ENCODE measurements at places on chromosomes 5 and 9.

DNA sequence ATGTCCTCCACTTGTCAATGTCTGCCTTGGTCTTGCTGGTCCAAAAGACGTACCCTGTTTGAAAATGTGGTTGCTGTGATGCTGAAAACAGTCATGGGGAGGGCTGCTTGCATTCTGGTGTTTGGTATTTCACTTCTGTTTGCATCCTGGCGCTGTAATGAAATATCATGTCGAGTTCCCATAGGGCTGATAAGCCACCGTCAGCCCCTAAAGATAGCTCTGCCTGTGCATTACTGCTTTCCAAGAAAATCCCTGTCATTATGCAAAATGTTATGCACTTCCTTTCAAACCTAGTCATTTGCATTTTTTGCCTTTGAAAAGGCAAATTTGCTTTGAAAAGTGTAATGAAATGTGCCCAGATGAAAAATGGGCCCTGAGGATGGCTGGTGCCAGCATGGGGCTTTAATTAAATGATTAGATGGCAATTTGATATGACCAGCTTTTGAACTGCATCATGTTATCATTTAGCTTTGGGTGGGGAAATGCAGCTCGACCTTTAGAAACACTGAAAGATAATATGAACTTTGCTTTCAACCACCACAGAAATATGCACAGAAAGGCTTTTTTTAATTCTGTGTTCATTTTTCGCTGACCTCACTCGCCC lies 374.4 kb upstream of the SGCD start:
- no peak for DNase-seq

DNA sequence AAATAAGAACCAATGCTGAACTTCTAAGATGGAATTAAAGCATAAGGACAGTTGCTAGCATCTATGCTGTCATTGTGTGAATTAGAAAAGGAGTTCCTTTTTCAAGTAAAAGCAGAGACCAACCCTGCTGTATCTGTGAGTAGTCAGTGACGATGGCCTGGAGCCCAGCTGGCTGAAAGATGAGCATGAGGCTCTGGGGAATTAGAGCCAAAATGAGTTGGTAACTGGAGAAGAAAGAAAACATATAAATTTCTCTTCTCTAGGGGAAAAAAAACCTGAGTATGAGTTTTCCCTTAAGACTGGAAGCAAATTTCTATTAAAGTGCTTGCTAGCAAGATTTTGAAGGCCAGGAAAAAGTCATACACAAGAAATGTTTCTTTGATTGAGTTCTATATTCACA lies 1.6 kb upstream of the SPZ1 start:
- DNase-seq, result no peak

DNA sequence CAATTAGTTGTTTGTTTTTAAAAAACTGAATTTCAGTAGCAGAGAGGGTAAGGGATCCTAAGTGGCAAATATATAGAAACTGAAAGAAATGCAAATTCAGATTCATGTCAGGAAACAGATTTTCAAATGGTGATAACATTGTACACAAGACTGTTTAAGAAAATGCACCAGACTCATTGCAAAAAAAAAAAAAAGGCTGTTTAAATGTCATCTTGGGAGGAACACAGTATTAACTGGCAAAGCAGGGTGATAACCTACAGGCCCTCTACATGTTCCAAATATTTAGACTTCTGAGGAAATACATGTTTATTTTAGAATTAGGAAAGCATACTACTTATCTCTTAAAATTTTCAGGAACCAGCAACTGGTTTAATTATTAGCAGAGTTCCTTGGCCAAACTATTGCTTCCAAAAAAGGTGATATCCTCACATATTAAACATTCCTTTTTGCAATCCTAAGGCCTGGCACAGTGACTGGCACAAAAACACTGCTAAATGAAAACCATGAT lies 114.5 kb downstream of the TSSK1B start:
- DNase-seq, result no peak

- DNase-seq, result no peak
These were observed 110.5 kb downstream of the SNX18 start for GRCh38 chr5:54628050-54628449.

GRCh38 chr9:135359764-135360163 lies 119.8 kb upstream of the PPP1R26 start:
- DNase-seq, result no peak

GRCh38 chr5:104400941-104401340 lies 838.4 kb upstream of the NUDT12 start:
- DNase-seq, result no peak

DNA sequence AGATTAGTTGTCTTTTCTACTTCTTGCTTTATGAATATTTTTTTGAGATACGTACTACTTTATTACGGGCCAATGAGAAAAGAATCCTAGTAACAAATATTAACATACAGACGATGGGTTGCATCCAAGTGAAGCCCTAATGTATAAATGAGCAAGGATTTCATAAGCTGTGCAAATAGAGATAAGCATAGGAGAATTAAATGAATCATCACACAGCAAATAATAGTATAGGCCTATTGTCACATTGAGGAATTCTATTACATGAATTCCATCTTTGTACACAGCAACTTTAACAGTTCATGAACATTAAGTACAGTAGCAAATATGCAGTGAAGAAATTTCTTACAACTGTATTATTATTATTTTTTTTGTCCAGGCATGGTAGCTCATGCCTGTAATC lies 78.0 kb downstream of the ACER2 start:
- no peak for DNase-seq

GRCh38 chr5:1245905-1246576 lies 20.9 kb downstream of the SLC6A18 start:
- DNase-seq, result no peak

DNA sequence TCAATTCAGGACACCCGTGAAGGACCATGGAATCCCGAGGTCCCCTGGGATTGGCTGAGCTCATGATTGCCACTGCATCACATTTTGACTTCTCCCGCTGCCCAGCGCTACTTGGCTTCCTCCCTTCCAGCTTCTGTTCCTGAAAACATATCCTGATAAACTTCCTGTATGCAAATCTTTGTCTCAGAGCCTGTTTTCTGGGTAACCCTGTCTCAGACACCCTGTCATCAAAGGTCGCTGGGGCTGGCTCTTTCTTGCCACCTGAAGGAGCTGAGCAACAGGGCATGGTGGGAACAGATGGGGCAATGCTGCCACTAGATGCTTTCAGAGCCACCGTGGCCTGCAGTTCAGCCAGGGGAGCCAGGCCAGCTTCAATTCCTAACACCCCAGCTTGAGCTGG lies 154.3 kb upstream of the TBC1D2 start:
- no peak for DNase-seq

DNA sequence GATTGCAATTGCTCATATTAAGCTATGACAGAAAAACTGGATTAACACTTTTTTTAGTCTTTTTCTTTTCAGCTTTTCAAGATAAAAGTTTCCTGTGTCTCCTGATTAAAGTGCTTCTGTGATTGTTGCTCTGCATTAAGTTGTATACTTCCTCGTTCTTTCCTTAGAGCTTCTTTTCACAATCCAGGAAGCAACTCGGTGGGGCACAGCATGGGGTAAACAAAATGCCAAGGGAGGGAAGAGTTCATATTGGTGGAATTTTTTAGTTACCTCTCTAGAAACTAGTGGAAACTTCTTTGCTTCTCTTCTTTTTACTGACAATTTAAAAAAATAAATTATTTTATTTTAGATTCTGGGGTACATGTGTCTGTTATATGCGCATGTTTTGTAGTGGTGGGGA lies 37.8 kb upstream of the ARRDC3 start:
- DNase-seq, result no peak

- no peak for DNase-seq
These were observed 586.7 kb upstream of the TUSC1 start for GRCh38 chr9:26264709-26265601.

- no peak for DNase-seq
These were observed 225.8 kb downstream of the NSG2 start for GRCh38 chr5:174271316-174271715.

DNA sequence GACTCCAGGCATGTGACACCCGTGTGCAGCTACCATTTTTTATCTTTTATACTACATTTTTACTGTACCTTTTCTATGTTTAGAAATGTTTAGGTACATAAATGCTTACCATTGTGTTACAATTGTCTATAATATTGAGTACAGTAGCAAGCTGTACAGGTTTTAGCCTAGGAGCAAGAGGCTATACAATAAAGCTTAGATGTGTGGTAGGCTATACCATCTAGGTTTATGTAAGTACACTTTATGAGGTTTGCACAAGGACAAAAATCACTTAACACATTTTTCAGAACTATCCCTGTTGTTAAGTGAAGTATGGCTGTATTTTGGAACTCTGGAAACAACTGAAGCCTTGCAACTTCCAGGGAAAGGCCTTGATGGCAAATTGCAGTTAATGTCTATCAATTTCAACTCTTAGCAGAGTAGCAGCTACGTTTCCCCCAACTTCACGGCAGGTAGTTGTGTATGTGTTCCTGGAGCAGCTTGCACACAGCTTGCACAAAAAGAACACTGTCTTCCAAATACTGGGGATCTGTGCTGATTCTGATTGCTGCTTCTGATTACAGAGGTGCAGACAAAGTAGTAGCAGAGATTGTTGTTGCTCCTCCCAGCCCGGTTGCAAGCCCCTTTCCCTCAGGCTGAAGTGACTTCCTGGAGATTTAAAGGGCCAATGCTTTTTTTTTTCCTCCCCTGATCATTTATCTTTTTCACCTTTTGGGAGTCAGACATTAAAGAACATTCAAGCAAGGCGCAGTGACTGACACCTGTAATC lies 30.0 kb downstream of the SIL1 start:
- no peak for DNase-seq

DNA sequence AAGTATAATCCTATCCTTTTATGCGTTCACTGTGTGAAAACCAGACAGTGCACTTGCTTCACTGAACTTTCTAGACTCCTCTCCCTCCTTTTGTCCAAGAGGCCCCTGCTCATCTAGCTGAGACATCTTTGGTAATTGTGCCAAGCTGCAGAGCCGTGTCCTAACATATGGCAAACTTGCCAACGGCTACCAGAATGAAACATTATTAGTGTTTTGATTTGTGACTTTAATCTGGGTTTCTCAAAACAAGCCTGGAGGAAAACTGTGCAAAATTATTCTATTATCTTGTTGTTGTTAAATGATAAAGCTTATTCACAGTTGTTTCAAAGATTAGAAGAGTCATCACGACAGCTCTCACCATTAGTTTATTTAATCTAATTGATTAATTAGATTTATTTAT lies 79.0 kb upstream of the RETREG1 start:
- DNase-seq, result no peak

DNA sequence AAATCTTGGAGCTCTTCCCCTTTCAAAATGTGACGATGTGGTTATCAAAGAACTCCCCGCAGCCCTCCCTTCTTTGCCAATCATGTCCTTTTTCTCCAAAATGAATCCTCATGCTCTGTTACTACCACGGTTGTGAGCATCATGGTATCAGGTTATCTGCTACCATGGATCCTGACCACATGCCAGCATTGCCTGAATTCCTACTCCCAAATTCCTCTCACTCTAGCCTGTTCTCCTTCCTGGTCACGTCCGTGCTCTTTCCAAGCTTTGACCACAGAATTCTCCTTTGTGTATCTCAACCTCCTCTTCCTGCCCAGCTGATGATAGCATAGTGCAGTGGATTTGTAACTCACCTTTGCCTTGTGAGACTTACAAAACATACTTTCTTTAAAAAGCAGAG lies 59.5 kb upstream of the FBXL7 start:
- DNase-seq, result no peak

GRCh38 chr5:87649455-87649854 lies 236.7 kb upstream of the CCNH start:
- DNase-seq, result no peak

- no peak for DNase-seq
These were observed 31.9 kb downstream of the P4HA2 start for GRCh38 chr5:132195727-132196126.

DNA sequence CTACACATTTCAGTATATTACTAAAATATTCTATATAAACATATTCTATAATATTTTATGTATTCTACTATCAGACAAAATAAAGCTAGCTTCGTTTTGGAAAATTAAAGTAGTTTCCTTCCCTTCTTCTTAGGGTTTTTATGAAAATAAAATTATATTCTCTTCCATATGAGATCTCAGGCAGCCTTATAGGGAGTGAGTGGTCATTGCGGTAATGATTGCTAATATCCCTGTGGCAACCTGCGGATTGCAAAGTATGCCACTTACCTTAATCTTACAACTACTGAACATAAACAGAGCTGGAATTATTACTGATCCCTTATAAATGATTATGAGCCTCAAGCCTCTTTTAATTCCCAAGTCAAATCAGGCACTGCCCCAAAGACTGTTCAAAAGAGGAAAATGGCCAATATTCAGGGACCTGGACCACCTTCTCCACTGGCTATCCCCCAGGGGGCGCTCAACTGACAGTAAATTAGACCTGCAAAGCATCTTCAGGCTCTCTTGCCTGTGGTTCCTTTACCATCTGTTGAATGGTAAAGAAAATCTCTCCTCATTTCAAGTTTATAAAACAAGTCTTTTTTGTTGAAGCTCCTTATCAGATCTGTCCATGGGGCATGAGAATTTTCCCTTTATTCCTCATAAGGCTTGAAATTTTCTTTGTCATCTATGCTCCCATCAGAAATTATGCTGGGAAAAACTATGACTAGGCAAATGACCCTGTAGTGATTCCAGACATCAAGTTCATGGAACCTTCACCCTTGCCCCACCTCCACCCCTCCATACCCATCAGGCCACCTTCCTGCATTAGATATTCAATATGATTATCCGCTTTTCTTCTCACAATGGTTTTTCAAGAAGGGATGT lies 163.9 kb downstream of the CEMIP2 start:
- DNase-seq, result peak; percentile 89

DNA sequence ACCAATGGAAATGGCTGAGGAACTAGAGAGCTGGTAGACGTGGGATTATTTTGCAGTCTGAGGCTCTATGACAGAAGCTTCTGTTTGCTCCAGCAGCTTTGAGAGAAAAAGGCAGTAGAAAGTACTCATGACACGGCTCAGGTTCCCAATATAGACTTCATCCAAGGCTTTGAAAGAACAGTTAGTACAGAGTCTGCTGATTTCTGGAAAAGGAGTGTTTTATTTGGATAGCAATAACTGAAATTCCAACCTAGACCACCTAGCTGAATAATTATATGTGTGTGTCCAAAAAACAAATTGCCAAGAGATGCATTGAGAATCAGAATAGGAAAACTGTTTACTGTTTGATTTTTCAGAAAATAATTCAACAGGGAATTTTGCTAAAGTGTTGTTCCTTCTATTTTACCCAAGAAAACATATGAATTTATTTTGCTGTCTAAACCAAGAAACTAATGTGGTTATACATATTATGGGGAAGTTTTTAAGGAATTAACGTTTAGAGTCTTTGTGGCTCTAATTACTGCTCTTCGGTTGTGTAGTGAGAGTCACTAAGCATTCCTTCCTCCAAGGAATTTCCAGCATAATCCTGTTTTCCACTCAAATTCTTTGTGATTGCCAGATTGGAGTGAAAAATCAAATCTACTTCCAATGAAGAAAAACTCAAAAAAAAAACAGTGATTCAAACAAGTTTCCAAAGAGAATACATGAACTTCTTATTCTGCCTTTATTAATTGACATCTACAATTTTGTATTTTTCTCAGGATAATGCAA lies 18.1 kb upstream of the MTX3 start:
- DNase-seq, result no peak

DNA sequence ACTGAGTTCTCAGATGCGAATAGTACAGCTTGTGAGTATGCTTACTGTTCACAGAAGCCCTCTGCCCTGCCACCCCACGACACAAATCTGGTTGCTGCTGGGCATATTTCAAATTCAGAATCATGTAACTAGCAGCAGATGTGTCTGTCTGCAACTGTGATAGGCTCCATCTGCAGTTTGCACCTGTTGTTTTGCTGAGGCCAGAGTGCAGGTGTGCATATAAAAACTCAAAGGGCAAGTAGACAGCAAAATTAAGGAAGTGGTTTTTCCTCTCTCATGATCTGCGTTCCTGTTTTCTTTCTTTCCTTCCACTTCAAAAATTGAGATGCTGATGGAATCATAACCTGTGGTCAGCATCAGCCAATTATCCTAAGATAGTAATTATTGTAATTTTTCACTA lies 1000.5 kb downstream of the PTPRD start:
- no peak for DNase-seq

All from activated CD4-positive, alpha-beta T cell treated with anti-CD3 and anti-CD28 coated beads for 4 hours (primary cell).